Activated CD8-positive, alpha-beta memory T cell treated with anti-CD3 and anti-CD28 coated beads, Interleukin-2, amount 10 ng/mL, durations not matched to agents 7 days and 5 days (primary cell): ENCODE measurements at places on chromosomes 6 and 20. TPM values are rescaled to one million over a fixed set of nuclear protein-coding genes. Genes with fewer than 3 reads are reported as not detected.

HLA-DMB gene
- 31.2 TPM for total RNA-seq

DNA sequence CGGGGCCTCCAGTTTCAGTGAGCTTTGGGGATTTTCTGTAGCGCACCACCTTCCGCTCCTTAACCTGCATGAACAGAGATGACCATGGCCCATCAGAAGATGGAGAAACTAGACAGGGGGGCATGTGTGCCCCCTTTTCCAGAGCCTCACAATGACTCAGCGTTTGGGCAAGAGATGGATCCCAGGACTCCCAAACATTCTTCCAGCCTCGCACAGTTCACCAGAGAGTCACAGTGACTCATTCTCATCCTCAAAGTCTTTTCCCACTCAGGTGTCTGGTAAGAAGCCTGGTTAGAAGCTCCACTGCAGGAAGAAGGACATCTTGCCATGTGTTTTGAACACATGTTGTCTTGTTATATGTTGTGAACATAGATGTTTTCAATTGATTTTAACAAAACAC is 76.2 kb upstream of the FRMD1 start:
- DNase-seq = peak; percentile 23
- H3K27ac ChIP-seq = no peak overlapping the region
- no peaks in the 10 kb centered on the region for H3K36me3 ChIP-seq
- no peak overlapping the region for H3K4me3 ChIP-seq
- H3K27me3 ChIP-seq = no peaks in the 10 kb centered on the region

DNA sequence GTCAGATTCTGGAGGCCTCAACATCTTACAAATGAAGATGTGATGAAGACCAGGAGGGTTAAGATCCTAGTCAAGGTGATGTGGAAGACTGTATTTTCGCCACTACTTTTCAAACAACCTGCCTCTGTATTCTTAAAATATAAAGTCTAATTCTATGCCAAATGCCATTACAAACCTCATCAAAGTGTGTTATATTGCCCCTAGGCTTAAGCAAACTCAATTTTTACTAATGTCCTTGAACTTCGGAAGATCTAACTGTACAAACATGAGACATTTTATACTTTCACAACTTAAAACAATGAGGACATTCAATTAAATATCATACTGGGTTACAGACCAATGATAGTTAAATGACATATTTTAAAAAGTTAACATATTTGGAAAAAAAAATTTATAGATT is 19.1 kb downstream of the ASCC3 start:
- DNase-seq = no peak
- H3K36me3 ChIP-seq = peaks cover 76% of the 10 kb centered on the region
- no peak overlapping the region for H3K27ac ChIP-seq
- no peaks in the 10 kb centered on the region for H3K4me1 ChIP-seq
- H3K4me3 ChIP-seq = no peak overlapping the region
- no peaks in the 10 kb centered on the region for H3K27me3 ChIP-seq

TAGAP gene
- 53.0 TPM for total RNA-seq
